ENCODE measurements at places on chromosomes 3 and 15.

- DNase-seq, result no peak
These were observed 227.6 kb downstream of the MINAR1 start for GRCh38 chr15:79659691-79660090.

GRCh38 chr15:41610048-41610447, 50.2 kb upstream of the MGA start:
- DNase-seq, result no peak

GRCh38 chr15:85794598-85795336, at the start of gene KLHL25:
Gene KLHL25 (minus strand): TSS chr15:85794925. CDS start chr15:85769810, 25,115 bp downstream.
- DNase-seq, result peak; percentile 16

DNA sequence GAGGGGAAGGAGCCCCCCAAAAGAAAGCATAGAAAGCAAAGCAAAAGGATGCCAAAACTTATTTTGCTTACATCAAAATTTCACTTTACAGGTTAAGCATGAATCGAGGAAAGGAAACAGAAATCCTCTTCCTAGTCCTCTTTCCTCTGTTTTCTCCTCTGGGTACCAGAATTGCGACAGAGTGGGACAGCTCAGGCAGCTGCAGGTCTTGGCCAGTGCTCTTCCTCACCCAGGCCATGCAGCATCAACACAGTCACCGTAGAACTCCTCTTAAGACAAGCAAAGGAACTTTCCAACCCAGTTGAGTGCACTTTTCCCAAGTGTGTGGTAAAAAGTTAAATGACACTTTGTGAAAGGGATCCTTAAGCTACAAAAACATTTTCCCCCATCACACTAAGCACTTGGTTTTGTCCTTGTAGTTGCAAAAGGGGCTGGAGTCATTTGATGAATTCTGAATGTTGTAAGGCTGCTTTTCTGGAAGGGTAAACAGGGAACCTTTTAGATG, 45.9 kb upstream of the MEX3B start:
- DNase-seq, result no peak

Measured in NCI-H187 treated with DMSO at 0.1 percent for 48 hours (cell line).